SIG-M5 (cell line): ENCODE measurements at places on chromosomes 7 and 10.

GRCh38 chr10:94046098-94046497, 52.4 kb downstream of the PLCE1 start:
- DNase-seq: no peak

DNA sequence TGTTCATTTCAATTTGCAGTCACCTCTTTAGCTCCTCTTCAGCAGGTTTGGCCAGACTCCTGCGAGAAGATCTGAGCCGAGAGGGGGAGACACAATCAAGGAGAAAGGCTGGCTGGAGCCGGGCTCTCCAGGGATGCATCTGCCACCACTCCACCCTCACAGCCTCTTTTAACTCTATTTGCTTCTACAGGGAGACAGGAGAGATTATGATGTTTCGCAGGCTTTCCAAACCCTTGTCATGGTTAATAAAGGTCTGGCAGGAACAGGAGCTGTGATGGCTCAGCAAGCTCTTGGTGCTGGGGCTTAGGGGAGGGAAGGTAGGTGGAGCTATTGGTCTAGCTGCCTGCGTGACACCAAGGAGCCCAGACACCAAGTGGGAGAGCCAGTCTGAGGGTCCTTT, 448.1 kb upstream of the PODXL start:
- no peak for DNase-seq

GRCh38 chr7:37395618-37396259, 52.9 kb downstream of the ELMO1 start:
- DNase-seq: no peak

- DNase-seq: no peak
Measured at GRCh38 chr7:150830937-150831336, 21.4 kb upstream of the AOC1 start.

GRCh38 chr7:66016131-66016461, 34.1 kb upstream of the GUSB start:
- no peak for DNase-seq

DNA sequence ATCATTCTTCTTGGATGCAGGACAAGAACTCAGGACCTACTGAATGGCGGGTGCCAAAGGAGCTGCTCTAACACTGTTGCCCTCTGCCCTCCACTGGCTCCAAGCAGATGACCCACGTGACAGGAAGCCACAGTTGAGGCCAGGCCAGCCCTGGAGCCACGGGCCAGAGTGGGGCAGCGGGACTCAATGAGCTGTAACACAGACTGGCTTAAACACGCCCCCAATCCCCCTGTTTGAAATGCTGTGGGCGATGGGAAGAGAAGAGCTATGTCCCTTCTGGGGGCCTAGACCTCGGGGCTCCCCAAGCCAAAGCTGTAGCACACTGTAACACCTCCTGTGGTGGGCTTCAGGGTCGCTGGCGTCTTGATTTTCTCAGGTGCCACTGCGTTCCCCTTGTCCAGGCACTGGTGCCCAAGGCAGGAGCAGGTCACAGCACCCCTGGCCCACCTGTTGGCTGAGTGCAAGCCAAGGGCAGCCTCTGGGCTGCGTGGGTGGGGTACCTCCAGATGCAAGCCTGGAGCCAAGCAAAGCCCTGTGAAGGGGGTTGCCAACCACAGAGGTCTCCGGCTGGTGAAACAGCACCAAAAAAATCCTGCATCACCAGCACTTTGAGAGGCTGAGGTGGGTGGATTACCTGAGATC, 18.6 kb upstream of the ZMIZ2 start:
- DNase-seq: no peak

DNA sequence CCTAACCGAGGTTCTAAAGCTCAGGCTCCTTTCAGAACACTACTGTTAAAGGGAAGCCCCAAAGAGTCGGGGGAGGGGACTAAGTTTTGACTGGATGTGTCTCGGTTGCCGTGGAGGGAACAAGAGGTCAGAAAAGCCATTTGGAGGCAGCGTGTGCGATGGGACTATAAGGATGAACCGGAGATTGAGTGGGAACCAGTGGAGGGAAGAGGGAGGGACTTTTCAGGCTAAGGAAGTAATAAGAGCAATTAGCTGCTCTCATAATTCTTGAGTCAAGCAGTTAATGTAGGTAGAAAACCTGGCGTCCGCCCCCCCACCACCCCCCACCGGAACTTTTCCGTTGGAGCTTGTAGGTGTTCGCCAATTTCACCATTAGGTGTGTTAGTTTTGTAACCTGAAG, 491 bp upstream of the AKAP9 start:
- DNase-seq: no peak

DNA sequence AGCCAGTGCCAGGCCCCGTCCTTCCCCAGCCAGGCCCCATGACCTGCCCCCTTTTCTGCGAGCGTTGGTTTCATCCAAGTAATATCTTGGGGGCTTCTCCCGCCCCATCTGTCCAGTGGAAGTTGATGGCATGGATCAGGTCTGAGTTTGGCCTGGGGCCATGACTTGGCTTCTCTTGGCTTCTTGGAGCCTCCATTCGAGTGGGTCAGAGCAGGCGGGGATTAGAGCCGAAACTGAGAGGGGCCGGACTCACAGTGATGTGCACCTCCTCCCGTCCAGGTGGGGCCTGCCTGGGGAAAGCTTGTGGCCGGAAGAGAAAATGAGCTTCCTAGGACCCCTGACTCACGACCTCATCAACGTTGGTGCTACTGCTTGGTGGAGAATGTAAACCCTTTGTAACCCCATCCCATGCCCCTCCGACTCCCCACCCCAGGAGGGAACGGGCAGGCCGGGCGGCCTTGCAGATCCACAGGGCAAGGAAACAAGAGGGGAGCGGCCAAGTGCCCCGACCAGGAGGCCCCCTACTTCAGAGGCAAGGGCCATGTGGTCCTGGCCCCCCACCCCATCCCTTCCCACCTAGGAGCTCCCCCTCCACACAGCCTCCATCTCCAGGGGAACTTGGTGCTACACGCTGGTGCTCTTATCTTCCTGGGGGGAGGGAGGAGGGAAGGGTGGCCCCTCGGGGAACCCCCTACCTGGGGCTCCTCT, 15.1 kb upstream of the LIMK1 start:
- no peak for DNase-seq

DNA sequence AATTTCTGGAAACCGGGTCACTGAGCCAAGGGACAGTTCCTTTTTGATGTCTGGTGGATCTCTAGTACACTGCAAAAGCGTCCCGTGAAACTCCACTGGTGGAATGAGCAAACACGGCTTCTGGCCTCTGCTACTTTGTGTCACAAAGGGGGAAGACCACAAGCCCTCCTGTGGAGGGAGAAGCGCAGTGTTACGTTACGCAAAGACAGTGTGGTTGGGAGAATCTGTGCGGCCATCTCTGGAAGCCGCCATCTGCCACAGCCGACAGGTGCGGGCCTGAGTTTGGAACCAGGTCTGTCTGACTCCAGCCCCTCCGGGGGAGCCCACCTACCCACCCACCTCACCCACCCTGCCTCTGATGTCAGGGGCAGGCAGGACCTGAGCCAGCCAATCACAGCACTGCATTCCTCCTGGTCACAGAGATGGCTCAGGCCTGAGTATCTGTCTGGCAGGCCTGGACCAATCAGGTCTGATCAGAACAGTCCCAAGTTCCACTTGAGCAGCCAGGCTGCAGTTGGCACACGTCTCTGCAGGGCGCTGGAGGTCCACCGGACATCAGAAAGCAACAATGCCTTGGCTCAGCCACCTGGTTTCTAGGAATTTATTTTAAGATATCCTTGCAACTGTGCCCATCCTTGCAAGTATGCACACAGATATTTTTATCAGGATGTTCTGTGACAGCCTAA, 3.0 kb upstream of the CYP2W1 start:
- DNase-seq: no peak

DNA sequence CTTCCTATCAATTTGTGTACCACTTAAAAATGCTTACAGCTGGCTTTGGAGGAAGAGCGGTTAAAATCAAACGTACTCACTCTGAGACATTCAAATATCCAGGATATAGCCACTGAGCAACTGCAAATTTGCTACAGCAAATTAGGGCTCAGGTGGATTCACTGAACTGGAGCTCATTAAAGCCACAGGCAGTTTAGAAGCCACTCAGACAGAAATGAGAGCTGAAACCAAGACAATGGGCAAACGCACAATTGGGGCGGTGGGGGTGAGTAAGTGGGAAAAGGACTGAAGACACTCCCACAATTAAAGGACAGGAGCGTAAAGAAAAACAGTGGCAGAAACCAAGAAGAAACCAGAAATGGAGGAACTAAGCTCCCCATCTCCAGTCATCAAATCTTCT, 20.5 kb downstream of the MPP7 start:
- no peak for DNase-seq

- DNase-seq: no peak
Measured at GRCh38 chr7:70696201-70696754, 435.7 kb upstream of the GALNT17 start.

DNA sequence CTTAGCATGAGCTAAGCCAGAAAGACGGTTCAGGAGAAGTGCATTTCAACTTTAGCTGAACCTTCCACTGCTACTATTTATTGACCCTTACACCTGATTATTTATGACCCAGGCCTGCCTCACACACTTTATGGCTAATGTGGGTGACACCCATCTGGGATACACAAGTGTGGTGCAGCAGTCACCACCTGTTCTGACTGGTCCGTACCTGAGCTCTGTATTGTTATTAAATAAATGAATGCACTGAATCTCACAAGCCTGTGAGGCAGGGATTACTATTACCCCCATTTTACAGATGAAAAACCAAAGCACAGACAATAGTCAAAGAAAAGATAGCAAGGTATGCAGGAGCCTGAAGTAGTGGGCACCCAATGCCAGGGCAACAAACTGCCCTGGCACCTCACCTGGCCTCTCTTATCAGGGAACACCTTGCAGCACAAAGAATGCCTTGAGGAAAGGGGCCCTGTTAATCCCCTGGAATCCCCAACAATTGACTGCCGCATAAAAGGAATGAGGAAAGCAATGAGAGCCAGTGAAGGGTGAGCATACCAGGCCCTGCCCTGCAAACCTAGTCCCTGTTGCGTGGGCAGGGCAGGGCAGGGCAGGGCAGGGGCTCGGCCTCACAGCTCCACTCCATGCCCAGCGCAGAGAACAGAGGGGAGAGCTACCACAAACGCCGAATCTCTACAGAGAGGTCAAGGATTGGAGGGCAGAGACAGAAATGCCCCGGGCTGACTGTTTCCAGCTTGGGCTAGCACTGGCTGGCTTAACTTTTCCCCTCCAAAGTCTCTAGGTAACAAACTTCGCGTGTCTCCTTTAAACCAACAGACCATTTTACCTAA, 1.3 kb downstream of the ANXA11 start:
- no peak for DNase-seq

- no peak for DNase-seq
Measured at GRCh38 chr10:80487791-80488538, 33.9 kb downstream of the TSPAN14 start.

DNA sequence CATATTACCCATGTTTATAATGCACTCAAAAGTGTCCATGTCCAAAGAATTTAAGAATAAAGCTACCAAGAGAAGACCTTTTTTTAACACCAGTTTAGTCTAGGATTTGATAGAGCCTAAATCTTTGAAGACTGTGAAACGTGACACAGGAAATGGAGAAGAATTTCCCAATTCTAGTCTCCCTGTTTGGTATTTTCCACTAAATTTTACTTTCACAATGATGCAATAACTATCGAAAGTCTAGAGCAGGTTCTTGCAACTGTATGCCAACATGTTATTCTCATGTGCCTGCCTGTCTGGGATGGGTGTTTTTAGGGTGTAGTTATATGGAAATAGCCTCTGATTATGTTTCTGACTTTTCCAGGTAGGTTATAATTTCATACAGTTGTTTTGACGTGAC, 6.9 kb upstream of the MXI1 start:
- DNase-seq: no peak
